Right cardiac atrium (tissue), 5 donors: ENCODE measurements at places on chromosomes 16 and 17. TPM values are rescaled to one million over a fixed set of nuclear protein-coding genes. Genes with fewer than 3 reads are reported as not detected.

Gene KRT15
- total RNA-seq, result not detected

Gene EFCAB13
- total RNA-seq, result 5.9 TPM

Gene TPSB2
- 7.1 TPM for total RNA-seq

Gene STAT3
- total RNA-seq, result 109 TPM

Gene GSG1L
- 36.6 TPM for total RNA-seq

Gene PYDC1
- total RNA-seq, result not detected

Gene KIF2B
- not detected for total RNA-seq

Gene TAT
- not detected for total RNA-seq

Gene IL21R
- total RNA-seq, result 1.1 TPM

DNA sequence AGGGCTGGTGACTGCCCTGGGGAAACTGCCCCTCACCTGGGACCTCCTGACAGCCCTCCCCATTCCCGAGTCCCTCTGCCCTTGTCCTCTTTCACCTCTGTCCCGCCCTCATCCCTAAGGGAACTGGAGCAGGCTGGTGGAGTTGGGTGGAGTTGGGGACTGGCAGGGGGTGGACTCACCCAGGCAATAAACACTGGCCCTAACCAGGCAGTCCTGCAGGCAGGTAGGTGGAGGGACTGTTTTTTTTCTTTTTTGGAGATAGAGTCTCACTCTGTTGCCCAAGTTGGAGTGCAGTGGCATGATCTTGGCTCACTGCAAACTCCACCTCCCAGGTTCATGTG is 11.7 kb downstream of the GCGR start:
- no peak for DNase-seq

GRCh38 chr17:74159226-74159840 is 44.1 kb upstream of the RPL38 start:
- DNase-seq, result no peak

DNA sequence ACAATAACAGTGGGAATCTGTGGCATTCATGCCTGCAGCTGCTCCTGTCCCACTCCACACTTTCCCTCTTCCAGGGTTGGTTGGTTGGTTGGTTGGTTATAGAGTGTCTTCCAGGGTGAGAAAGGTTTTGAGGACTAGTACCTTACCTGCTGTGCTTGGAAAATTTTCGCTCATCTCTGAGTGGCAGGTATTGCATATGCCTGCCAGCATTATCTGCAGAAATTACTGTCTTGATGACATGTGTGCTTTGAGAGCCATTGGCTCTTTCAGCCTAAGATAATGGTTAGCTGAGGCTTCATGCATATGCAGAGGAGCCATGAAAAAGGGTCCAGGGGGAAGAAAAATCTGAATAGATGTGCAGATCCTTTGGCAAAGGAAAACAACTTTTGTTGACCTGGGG is 131.8 kb downstream of the BCAS3 start:
- DNase-seq, result no peak

GRCh38 chr16:23333034-23333579 is 31.0 kb downstream of the SCNN1B start:
- no peak for DNase-seq

DNA sequence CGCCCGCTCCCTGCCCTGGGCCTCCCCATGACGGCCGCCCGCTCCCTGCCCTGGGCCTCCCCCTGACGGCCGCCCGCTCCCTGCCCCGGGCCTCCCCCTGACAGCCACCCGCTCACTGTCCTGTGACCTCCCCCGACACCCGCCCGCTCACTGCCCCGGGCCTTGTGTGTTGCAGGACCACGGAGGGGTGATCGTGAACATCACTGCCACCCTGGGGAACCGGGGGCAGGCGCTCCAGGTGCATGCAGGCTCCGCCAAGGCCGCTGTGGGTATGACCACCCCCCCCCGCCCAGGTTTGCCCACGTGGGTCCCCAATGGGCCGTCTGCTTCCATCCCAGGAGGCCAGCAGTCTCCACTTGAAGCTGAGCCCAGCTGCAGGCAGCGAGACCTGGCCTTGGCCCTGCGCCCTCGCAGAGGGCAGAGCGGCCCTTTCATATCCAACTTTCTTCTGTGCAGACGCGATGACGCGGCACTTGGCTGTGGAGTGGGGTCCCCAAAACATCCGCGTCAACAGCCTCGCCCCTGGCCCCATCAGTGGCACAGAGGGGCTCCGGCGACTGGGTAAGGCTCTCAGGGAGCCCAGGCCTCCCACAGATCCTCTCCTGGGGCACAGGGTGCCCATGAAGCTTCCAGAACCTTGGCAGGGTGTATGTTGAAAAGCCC is 9.0 kb downstream of the DECR2 start:
- DNase-seq, result no peak

- DNase-seq, result no peak
Measured at GRCh38 chr17:60645918-60646523, 31.6 kb upstream of the BCAS3 start.

- DNase-seq, result no peak
Measured at GRCh38 chr17:8173871-8174322, 2.3 kb downstream of the TMEM107 start.

GRCh38 chr17:44001461-44001920 is 2.9 kb upstream of the NAGS start:
- DNase-seq, result no peak

GRCh38 chr16:11673091-11674000 is 5.1 kb downstream of the SNN start:
- DNase-seq, result peak; percentile 79

DNA sequence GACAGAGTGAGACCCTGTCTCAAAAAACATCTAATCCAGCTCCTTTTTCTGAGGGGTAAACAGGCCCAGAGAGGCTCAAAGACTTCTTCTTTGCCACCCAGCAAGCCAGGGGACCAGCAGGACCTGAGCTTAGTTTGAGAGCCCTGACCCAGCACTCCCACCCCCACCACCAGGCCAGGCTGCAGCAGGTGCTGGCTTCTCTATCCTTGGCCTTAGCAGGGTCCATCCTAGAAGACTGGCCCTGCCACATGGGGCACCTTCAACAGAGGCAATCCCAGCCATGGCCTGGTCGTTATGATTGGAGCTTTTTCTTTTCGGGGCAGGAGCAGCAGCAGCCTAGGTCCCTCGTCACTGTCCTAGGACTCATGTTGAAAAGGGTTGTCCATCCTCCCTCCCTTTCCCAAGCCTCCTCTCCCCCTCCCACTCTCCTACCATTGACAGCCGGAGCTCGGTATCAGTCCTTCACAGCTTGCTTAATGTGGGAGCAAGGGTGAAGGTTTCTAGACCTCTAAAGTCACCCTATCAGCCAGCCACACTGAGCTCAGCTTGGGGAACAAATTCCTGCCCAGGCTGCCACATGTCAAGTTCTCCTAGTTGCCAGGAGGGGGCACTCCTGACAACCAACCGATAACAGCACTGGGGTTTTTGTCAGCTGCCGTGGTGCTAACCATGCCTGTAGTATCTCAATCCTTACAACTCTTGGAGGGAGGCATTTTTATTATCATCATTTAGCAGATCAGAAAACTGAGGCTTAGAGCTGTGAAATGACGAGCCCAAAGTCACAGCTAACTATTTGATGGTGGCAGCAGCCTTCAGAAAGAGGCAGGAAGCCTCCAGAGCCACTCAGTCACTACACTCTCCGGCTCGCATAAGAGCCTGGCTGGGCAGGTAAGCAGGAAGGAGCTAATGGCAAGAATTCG is 11.2 kb downstream of the MRPL27 start:
- DNase-seq, result peak; percentile 77

DNA sequence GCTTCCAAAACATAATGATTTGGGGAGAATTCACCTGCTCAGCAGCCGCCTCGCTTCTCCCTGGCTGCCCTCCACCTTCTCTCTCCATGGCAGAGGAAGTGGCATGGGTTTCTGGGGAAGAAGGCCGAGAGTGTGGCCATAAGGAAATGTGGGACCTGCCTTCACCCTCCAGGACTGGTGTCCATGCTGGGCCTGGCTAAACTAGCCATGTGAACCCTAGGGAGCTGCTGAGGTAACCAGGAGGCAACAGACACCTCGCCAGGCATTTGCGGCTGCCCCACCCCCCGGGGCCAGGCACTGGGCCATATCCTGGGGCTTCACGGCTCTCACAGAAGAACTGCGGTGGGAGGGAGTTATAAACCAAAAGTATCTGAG is 9.9 kb upstream of the CMTM4 start:
- DNase-seq, result no peak

DNA sequence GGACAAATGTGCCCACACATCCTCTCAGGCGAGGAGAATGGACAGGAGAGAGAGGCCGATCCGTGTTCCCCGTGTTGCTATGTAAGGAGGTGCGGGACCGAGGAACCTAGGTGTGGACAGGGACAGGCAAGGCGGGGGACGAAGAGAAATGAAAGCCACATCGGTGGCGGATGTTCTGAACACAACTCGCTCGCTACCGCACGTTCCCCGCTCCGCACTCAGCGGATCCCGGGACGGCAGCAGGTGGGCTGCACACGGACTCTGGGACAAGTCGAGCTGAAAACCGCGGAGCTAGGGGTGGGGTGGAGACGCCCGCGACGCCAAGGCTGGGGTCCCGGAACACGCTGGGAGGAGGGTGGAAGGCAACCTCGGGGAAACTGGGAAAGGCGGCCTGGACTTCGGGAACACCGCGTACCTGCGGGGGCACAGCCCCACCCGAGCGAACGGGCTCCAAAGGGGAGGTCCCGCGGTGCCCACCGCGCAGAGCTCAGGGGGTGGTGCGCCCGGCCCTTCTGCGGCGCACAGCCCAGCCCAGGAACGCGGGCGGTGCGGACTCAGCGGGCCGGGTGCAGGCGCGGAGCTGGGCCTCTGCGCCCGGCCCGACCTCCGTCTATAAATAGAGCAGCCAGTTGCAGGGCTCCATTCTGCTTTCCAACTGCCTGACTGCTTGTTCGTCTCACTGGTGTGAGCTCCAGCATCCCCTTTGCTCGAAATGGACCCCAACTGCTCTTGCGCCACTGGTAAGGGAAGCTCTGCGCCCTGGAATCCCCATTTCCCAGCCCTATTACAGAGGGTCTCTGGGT is at the start of gene MT1E:
TSS of gene MT1E (plus strand) at position 642 of the 803 bp plus-strand sequence. CDS start at position 713, 71 bp downstream.
- DNase-seq, result peak; percentile 91

DNA sequence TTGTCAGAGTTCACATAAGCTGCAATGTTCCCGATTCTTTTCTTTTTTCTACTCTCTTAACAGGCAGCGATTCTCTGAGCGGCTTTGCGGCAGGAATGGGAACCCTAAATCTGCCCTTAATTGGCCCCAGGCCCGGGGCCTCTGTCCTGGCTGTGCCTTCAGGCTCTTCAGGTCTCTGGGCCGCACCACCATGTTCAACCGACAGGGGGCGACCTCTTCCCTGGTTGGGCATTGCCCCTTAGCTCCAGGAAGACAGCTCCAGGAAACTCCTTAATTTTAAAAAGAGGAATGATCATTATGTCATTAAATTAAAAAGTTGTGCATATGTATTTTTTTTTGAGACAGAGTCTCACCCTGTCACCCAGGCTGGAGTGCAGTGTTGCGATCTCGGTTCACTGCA is 20.3 kb downstream of the CACNG5 start:
- no peak for DNase-seq

- DNase-seq, result no peak
Measured at GRCh38 chr16:12171206-12171605, 194.7 kb downstream of the SNX29 start.

GRCh38 chr17:43784068-43784467 is 3.8 kb downstream of the CFAP97D1 start:
- no peak for DNase-seq

GRCh38 chr17:72199256-72199655 is 78.4 kb downstream of the SOX9 start:
- no peak for DNase-seq
